IPS DF 19.7 (cell line): ENCODE measurements at places on chromosomes 4 and X.

GRCh38 chr4:109942292-109942926 lies 29.7 kb downstream of the EGF start:
- no peak for DNase-seq

DNA sequence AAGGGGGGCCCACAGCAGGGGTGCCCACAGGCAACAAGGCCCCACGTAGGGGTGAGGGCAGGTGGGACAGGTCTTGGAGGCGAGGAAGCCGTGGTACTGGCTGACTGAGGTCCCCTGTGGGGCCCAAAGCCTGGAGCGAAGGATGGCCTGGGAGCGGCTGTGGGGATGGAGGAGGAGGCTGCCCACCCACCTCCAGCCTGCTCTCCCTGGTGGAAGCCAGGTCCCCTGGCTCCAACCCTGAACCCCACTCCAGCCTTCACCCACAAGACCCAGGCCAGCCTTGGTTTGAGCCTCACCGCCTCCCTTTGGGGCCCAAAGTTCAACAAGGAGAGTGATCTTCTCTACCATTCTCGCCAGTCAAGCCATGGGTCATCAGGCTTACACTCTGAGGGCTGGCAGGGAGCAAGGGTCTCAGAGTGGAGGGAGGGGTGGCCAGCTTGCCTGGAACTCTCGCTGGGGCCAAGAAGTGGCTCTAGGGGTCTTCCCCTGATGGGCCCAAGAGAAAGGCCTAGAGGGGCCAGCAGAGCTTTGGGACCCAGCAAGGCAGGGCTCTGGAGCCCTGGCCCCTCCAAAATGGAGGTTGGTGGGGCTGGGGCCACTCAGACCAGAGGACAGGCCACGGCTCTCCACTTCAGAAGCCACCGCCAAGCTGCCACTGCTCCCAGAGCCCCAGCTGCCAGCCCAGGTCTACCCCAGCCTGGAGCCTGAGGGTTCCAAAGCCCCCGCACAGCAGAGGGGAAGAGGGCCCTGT lies 5.0 kb downstream of the PNCK start:
- no peak for DNase-seq

DNA sequence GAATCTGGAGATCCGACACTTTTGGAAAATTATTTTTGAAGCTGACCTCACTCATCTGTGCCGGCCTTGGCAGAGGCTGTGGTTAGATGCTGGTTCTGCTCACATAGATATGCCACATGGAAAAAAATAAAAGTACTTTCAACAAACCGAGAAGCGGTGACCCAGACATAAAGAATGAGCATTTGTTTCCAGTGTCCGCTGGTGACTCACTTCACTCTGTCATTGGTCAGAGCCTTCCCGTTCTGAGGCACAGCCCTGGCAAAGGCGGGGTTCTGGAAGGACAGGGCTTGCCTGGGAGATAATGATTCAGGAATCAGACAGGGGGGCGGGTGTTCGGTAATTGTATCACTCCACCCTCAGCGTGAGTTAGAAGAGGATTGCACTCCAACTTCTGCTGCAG lies 172.4 kb upstream of the MXRA5 start:
- DNase-seq: no peak

DNA sequence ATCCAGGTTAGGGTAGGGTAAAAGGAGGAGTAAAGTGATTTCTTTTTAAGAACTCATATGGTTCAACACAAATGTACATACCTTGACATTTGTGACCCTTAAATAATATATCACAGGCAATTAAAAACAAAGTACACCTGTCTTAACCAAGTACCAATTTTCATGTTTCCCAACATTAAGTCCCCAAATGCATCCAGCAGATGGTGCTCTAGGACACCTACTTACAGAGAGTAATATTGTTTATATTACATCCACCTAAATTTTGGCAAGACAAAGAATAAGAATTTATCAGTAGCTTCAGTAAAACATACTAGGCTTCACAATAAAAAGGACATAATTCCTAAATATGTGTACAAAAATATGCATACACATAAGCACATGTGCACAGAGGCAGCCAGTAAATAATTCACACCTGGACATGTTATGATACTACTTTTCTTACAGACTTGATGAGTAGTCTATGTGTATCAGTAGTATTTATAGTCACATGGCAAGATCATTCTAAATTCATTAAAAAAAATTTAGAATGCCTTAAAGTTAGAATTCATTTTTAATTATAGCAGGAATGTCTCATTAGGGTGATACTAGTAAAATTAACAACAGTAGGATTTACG lies 219.7 kb downstream of the DCLK2 start:
- no peak for DNase-seq

GRCh38 chr4:54228056-54228527 lies 1.0 kb upstream of the PDGFRA start:
- DNase-seq: no peak

DNA sequence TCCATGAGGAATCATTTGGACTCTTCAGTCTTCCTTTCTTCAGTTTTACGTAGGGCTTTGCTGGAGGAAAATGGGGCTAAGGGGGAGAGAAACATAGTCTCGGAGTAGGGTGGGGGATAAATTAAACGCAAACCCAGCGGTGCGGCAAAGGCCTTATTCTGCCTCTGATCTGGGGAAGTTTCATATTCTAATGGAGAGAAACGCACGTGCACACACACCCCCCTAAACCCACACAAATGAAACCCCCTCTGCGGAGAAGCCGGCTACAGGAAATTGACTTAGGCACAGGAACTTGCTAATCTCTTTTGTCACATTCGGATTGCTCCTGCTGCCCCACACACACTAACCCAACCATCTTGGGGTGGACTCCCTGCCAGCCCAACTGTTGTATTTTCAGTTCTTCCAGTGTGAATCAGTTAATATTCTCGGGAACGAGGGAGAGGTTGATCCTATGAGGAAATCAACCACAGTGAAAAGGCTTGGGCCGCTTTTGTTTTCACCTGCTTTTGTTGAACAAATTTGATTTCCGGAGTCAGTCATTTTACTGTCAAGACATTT lies at the start of gene RHOH:
RHOH (plus strand) TSS at position 308 of the 558 bp plus-strand sequence. CDS start 46,356 bp downstream, outside the sequence.
- DNase-seq: no peak

DNA sequence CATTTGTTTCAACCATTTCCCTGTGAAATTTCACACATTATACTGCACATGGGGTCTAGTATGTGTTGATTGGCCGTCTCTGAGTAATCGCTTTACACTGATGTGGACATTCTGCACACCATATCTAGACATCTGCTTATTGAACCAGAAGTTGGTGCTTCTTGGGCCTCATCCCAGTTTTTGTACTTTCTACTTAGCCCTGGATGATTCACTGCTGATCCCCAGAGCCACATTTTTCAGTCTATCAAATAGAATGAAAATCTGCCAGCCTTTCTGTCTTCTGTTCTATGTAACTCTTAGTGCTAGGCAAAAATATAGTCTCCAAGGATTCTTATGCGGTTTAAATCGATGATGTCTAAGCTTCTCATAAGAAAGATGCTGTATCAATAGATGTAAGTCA lies 40.5 kb upstream of the RELL1 start:
- no peak for DNase-seq

GRCh38 chr4:121477079-121477478 lies 96.3 kb upstream of the QRFPR start:
- no peak for DNase-seq

DNA sequence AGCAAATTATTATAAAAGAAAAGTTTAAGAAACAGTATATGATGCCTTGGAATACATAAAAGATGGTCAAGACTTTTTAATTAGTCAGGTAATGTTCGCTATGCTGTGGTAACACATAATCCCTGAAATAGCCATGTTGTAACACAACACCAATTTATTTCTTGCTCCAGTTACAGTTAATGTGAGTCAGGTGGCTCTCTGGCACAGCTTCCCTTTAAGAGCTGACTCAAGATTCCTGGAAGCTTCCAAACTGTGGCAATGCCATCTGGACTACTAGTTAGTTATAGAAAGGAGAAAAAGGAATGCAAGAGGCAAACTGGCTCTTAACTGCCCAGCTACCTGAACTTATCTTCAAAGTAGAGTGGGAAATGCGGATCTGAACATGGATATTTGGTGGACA lies 210.5 kb downstream of the CHM start:
- no peak for DNase-seq

- no peak for DNase-seq
These were observed 961 bp upstream of the MBNL3 start for GRCh38 chrX:132489578-132490419.

GRCh38 chr4:53007024-53007423 lies 144.9 kb downstream of the RASL11B start:
- DNase-seq: no peak

DNA sequence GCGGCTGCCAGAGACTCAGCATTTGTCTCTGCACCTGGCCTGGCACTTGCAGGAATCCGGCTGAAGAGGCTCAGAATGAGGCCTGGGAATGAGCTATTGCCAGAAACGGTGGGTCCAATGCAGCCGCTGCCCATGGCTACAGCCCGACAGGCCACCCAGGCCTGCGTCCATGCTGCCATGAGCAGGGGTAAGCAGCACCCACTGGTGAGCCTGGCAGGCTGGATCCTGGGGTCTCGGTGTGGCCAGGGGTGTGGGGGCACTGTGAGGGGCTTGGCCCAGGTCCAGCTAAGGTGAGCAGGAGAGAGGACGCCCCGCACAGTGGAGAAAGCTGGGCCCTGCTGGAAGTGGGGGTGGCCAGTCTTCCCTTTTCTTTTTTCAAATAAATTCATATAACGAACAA lies 60.3 kb upstream of the MXD4 start:
- no peak for DNase-seq

- DNase-seq: no peak
These were observed 36.4 kb upstream of the AFAP1 start for GRCh38 chr4:7976025-7976424.

DNA sequence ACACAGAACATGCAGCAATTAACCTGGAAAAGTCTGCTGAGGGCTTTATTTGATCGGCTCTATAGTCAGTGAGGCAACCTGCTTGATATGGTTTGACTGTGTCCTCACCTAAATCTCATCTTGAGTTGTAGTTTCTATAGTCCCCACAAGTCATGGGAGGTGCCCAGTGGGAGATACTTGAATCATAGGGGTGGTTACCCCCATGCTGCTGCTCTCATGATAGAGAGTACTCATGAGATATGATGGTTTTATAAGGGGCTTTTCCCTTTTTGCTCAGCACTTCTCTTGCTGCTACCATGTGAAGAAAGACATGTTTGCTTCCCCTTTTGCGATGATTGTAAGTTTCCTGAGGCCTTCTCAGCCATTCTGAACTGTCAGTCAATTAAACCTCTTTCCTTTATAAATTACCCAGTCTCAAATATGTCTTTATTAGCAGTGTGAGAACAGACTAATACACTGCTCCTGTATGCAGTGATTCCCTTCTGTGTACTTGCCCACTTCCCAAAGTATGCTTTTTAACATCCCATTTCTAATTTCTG lies 78.2 kb downstream of the NPFFR2 start:
- DNase-seq: no peak

DNA sequence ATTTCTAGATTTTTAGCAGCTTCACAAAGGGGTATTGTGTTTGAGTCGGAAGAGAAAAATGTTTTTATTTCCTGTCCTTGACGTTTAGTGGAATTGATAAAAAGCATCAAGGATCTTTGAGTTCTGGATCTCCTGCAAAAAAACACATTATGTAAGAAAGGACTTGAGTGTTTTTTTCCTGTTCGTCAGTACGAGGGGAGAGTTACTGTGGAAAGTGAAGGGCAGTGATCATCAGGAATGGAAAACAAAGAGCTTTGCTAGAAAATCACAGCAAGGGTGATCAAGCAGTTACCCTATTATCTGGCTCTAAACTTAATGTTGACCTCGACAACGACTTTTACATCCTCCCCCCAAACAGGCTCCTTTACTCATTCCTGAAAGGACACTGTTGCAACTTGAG lies 7.3 kb downstream of the LIMCH1 start:
- no peak for DNase-seq

- no peak for DNase-seq
These were observed 62.6 kb downstream of the PKD2 start for GRCh38 chr4:88070031-88070430.

DNA sequence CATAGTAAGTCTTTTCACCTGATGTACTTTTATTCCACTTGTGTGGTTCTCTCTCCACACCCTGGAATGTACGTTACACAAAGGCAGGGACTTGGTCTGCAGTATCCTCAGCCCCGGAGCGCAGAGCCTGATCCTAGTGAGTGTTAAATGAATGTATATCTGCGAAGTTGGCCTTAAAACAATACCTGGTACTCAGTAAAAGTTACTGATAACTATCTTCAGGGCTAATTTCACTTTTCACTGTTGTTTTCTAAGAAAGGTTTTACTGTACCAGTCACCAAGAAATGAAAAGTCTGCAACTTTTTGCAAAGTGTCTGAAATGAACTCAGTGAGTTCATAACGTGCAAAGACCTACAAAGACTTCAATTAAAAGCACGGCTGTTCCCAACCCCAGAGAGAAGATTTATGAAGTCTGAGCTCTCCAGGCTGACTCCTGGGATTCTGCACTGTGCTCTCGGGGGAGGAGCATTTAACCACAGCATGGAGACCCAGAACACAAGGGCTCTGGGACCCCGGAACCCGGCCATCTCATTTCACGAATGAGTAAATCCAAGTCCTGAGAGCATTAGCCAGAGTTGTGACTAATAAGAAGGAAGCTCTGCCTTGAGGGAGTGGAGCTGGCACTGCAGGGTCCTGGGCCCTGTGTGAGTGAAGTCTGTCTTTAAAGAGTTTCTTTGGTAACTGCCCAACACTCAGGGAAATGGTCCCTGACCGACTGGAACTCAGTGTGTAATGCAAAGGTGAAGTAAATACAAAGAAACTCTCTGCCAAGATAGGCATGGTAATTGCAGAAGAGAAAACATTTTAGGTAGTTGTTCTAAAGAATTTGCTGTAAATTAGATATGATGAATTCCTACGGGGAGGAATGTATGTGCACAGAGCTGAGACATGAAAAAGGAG lies 165.8 kb downstream of the NSUN7 start:
- DNase-seq: no peak

DNA sequence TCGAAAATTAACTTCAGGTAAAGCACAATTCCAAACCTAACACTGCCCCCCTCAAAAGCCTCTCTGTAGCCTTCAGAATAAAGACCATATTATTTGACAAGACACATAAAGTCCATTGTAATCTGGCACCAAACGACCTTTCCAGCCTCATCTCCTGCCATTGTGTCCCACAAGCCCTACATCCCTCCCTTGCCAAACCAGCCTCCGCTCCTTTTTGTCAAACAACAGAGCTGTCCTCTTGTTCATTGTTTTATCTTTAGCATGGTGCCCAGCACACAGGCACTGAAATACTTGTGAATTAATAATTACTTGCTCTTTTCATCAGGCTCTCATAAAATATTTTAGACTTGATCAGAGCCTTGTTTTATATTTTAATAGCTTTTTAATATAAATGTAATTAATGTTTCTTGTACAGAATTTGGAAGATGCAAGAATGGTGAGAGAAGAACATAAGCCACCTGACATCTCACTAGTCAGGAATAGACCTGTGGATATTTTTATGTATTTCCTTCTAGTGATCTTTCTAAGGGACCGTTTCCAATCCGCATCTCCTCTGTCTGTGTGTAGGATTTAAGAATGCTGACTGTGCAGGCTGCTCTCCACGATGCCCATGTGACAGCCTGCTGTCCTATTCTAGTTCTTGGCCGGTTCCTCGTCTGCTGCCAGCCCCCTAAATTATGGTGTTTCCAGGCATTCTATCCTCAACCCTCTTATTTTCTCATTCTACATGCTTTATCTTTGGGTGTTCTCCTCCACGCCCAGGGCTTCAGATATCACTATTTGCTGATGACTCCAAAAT lies 3.0 kb upstream of the IRF2 start:
- no peak for DNase-seq

- DNase-seq: no peak
These were observed 9.7 kb upstream of the CDKN2AIP start for GRCh38 chr4:183434666-183435190.
